ENCODE measurements at places on chromosomes 1 and 21. TPM values are rescaled to one million over a fixed set of nuclear protein-coding genes. Genes with fewer than 3 reads are reported as not detected.

Gene S100A8
- 12.1 TPM for total RNA-seq

Gene LHX8
- total RNA-seq = not detected

Gene LEPROT
- total RNA-seq = 59.5 TPM

Gene FBLIM1
- total RNA-seq = 0.27 TPM

Gene CCDC185
- not detected for total RNA-seq

Gene CASZ1
- total RNA-seq = 6.2 TPM

Gene L1TD1
- total RNA-seq = not detected

Gene ORC1
- total RNA-seq = 8.1 TPM

Gene BCL2L15
- total RNA-seq = under 0.01 TPM

Gene GCSAML
- total RNA-seq = 16.4 TPM

Gene TDRD5
- total RNA-seq = under 0.01 TPM

Gene RALGPS2
- total RNA-seq = 15.9 TPM

Gene OR6N1
- not detected for total RNA-seq

Gene SELENBP1
- total RNA-seq = 3.0 TPM

Gene GPATCH2
- total RNA-seq = 8.3 TPM

Gene OVAAL
- not detected for total RNA-seq

Gene CYP4X1
- not detected for total RNA-seq

Gene HUNK
- not detected for total RNA-seq

Gene FTCD
- 0.54 TPM for total RNA-seq

Gene NKAIN1
- under 0.01 TPM for total RNA-seq

Gene CTH
- 3.0 TPM for total RNA-seq

Gene ASCL5
- not detected for total RNA-seq

Gene ZNF672
- total RNA-seq = 73.2 TPM
